ENCODE measurements at places on chromosomes 12 and 14. TPM values are rescaled to one million over a fixed set of nuclear protein-coding genes. Genes with fewer than 3 reads are reported as not detected.
A peak's percentile ranks its signal among the peaks of the same experiment; 100 is the strongest.

- H3K36me3 ChIP-seq, result no peaks in the 10 kb centered on the region
- no peaks in the 10 kb centered on the region for H3K4me1 ChIP-seq
- DNase-seq, result no peak
- no peak overlapping the region for H3K27ac ChIP-seq
- H3K4me3 ChIP-seq, result no peak overlapping the region
Observed at GRCh38 chr12:77667101-77667500, 163.6 kb upstream of the NAV3 start.

DNA sequence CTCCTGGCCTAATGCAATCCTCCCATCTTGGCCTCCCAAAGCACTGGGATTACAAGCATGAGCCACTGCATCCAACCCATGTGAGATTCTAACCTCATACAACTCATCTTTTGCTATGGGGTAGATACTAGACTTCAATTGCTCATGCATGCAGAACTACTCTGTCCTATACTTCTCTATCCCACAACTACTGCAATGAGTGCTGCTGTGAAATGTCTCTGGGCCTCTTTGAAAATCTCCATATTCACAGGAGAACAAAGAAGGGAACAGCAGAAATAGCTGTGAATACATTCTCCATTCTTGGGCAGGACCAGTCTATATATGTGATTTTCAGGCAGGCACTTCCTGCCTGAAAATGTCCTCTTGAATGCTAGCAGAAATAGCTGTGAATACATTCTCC is 220.7 kb upstream of the GRIP1 start:
- no peak overlapping the region for H3K4me3 ChIP-seq
- no peak overlapping the region for H3K27ac ChIP-seq
- no peaks in the 10 kb centered on the region for H3K36me3 ChIP-seq
- DNase-seq, result no peak
- peaks cover 8% of the 10 kb centered on the region for H3K4me1 ChIP-seq
- no peaks in the 10 kb centered on the region for H3K27me3 ChIP-seq

DNA sequence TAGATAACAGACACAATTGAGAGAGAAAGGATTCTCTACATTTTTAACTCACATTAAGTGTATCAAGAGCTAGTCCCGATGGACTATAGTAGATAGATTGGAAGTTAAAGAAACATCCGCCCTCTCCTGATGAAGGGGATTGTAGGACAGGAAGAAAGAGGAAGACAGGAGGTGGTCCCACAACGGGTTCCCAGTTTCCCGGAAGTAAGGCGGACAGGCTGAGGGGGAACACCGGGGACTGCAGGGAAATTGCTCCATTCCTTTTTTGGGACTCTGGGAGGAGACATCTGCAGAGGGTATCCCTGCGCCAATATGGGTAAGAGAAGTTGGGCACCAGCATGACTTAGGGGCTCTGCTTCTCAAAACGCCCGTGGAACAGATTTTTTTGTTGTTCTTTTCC is 177.5 kb upstream of the ATF7IP start:
- no peaks in the 10 kb centered on the region for H3K36me3 ChIP-seq
- DNase-seq, result no peak
- no peak overlapping the region for H3K4me3 ChIP-seq
- H3K4me1 ChIP-seq, result no peaks in the 10 kb centered on the region
- no peaks in the 10 kb centered on the region for H3K27me3 ChIP-seq

DNA sequence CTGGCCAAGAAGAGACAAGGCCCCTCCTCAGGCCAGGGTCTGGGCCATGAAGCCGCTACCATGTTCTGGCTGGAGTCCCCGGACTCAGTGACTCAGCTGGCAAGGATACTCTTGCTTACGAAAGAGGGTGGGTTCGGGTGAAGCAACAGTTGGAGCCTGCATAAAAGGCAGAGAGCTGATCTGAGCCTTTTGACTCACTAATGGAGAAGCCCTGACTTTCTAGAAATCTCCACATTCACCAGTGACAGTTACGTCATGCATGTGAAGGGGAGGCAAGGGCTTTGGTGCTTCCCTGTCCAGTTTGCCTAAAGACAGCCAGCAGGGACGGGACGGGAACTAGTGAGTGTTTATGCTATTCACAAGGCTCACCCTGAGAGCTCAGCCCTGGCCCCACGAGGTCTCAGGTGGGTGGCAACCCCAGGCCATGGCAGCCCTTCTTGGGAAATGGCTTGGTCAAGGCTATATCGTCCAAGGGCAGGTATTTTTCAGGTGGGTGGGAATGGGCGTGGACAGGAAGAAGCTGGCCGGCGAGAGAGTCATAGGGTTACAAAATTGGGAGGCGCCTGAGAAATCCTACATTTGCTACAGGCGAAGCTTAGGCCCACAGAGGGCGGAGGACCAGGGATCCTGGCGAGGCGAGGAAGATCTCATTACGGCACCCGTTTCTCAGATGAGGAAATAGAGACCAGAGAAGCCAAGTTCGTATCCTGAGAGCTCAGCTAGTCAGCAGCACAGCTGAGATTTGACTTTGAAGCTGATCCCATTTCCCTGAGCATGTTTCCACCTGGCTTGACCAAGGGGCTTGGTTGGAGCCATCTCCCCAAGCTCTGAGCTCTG is 314.6 kb downstream of the BCL11B start:
- H3K27ac ChIP-seq, result no peak overlapping the region
- H3K27me3 ChIP-seq, result no peaks in the 10 kb centered on the region
- H3K36me3 ChIP-seq, result no peaks in the 10 kb centered on the region
- no peak overlapping the region for H3K4me3 ChIP-seq
- no peak for DNase-seq
- H3K4me1 ChIP-seq, result no peaks in the 10 kb centered on the region

Gene FAM186B
- total RNA-seq, result 0.11 TPM

DNA sequence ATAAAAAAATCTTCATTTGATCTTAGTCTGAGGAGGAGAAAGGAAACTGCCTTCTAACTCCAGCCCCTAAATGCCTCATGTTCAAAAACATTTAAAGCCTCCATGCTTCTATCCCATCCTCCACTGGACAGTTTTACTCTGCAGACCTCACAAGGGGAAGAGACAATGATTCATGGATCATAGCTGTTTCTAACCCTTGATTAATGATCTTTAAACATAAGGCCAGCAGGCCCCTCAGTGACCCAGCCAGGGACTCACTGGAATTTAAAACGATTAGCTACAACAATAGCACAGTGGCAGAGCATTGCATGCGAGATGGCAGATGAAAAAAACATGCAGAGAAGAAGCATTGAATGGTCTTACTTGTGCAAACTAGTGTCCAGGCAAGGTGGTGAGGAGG is 6.0 kb downstream of the DCTN2 start:
- H3K27ac ChIP-seq, result no peak overlapping the region
- no peaks in the 10 kb centered on the region for H3K36me3 ChIP-seq
- no peak for DNase-seq

Gene HOXC11
- not detected for total RNA-seq

GRCh38 chr14:61280092-61280525 is 1.0 kb downstream of the TMEM30B start:
- H3K27ac ChIP-seq, result peak overlapping the region; percentile 70
- H3K4me3 ChIP-seq, result peak overlapping the region; percentile 72
- no peaks in the 10 kb centered on the region for H3K27me3 ChIP-seq
- peaks cover 17% of the 10 kb centered on the region for H3K4me1 ChIP-seq
- H3K36me3 ChIP-seq, result no peaks in the 10 kb centered on the region

GRCh38 chr12:92690601-92691000 is 12.2 kb upstream of the PLEKHG7 start:
- no peak for DNase-seq
- no peaks in the 10 kb centered on the region for H3K27me3 ChIP-seq
- H3K27ac ChIP-seq, result no peak overlapping the region
- no peaks in the 10 kb centered on the region for H3K36me3 ChIP-seq
- H3K4me1 ChIP-seq, result no peaks in the 10 kb centered on the region

All from CD8-positive, alpha-beta memory T cell (primary cell).